ENCODE measurements at places on chromosomes 7 and 10.

GRCh38 chr7:73901823-73902597 is 41.1 kb downstream of the TMEM270 start:
- no peak for DNase-seq

DNA sequence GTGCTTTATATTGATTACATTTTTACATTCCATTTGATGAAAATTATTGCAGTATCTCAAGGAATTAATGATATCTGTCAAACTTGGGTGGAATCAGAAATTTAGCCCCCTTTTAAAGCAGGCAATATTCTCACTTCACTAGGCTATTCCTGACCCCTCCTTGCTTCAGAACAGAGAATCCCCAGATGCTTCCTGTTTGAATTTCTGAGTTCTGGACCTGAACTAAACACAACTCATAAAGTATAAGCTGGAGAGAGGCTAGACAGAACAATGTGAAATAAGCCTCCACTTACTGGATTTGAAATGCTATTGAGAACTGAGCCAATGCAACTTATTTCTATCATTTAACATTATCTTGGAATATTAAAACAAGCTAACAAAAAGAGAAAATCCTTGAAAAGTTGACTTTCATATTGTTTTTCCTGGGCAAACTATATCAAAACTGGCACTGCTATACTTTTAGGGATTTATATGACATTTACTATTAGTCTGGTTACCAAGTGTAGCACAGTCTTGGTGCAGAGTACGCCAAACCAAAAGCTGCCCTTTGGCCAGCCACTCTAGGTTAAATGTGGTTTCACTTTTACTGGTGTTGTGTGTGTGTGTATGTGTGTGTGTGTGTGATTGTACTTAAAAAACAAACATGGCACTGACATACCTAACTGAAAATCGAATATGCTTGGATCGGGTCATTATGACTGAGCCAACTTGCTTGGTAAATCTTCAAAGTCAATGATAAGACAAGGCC is 19.0 kb upstream of the AGMO start:
- DNase-seq: no peak

- DNase-seq: no peak
Measured at GRCh38 chr7:134317434-134317833, 704 bp upstream of the SLC35B4 start.

- DNase-seq: no peak
Measured at GRCh38 chr10:132063432-132063831, 2.3 kb upstream of the JAKMIP3 start.

DNA sequence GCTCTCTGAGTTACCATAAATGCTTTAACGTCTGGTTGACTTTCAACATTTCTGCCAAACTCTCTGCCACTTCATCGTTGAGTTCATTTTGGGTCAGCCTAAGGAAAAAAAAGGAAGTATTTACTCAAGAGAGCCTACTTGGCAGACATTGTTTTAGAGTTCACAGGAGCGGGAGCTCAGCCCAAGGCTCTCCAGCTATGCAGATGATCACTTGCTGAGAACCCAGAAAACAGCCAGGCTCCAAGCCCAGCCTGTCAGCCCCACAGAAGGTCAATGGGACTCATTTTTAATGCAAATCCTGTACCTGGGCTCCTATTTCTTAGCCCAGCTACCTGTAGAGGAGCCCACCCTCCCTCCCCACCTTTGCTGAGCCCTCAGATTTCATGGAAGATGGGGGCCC is 45.5 kb downstream of the NOD1 start:
- DNase-seq: no peak

DNA sequence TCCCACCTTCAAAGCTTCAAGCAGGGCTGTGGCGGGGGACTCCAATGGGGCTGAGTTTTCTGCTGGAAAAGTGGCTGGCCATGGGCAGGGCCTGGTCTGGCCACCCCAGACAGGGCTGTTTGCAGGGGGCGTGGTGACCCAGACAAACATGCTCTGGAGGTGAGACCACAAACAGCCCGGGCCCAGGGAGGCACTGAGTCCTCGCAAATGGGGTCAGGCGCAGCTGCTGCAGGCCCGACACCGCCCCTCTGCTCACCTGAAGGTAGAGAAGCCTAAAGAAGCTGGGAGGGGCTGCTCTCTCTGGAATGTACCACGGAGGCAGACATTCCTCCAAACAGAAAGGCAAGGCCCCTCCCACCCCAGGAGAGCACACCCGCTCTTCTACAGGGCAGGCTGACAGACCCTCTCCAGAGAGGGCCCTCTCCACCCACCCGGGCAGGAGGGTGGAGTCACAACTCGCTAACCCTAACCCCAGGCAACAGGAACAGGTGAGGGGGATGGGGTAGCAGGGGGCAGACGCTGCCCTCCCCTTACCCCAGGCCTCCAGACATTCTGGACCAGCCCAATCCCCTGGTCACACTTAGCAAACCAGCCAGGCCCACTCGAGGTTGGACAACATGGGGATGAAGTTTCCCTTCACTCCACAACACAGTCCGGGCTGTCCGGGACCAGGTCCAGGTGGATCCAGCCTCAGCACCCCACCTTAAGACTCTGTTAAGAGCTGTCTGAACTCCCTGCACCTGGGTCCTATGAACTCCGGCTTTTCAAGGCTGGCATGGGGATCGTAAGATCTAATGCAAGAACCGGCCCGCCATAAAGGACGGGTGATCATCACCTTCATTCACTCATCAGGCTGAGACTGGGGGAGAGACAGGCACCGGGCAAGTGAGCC is 32.3 kb downstream of the OAT start:
- no peak for DNase-seq

GRCh38 chr7:71019706-71020105 is 112.2 kb upstream of the GALNT17 start:
- DNase-seq: no peak

- no peak for DNase-seq
Measured at GRCh38 chr7:146722986-146723385, 606.4 kb downstream of the CNTNAP2 start.

DNA sequence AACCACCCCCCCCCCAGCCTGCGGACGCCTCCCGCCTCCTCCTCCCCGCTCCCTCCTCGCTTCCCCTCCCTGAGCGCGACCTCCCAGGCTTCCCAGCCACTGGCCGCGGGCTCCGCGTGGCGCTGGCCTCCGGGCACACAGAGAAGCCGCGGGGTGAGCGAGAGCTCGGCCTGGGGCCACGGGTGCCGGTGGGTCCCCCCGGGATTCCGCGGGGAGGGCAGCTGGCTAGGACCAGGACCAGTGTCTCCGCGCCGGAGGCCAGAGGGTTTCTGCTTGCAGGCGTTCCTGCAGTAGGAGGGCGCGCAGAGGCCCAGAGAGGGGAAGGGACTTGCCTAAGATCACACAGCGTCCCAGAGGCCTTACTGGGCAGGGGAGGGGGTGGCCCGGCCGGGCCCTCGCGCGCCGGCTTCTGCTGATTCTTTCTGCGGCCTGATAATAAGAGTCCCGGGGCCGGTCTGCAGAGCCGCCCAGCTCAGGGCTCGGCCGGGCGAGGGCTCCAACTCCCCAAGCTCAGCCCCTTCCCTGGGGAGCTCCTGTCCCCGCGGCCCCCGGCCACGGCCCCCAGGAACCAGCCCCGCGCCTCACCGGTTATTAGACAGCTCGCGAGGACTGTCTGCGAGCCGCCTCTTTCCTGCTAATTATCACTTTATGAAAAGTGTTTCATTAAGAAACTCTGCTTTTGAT is 10.1 kb downstream of the UNCX start:
- DNase-seq: no peak

DNA sequence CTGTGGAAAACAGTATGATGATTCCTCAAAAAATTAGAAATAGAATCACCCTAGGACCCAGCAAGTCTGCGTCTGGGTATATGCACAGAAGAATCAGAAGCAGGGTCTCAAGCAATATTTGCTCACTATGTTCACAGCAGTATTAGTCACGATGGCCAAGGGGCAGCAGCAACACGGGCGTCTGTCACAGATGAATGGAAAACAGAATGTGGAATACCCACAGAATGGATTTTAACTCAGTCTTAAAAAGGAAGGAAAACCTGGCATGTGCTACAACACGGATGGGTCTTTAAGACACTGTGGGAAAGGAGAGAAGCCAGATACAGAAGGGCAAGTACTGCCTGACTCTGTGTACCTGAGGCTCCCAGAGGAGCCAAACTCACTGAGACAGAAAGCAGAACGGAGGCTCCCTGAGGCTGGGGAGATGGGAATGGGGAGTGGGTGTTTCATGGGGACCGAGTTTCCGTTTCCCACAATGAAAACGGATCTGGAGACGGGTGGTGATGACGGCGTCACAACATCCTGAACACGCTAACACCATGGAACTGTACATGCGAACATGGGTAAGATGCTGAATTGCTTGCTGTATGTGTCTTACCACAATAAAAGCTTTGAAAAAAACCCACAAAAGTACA is 36.7 kb upstream of the INPP5A start:
- no peak for DNase-seq

GRCh38 chr7:28083164-28083997 is 97.2 kb downstream of the JAZF1 start:
- no peak for DNase-seq
